ENCODE measurements at places on chromosomes 4 and X. TPM values are rescaled to one million over a fixed set of nuclear protein-coding genes. Genes with fewer than 3 reads are reported as not detected.

HTRA3 gene
- total RNA-seq = 14.4 TPM

MAGEA10 gene
- 0.13 TPM for total RNA-seq

RGN gene
- not detected for total RNA-seq

SEL1L3 gene
- total RNA-seq = 25.1 TPM

NRK gene
- total RNA-seq = not detected

CCKAR gene
- total RNA-seq = not detected

S100G gene
- total RNA-seq = not detected

FAT4 gene
- total RNA-seq = 0.85 TPM

TNIP3 gene
- total RNA-seq = 0.22 TPM

ERVMER34-1 gene
- total RNA-seq = 0.49 TPM

SPARCL1 gene
- not detected for total RNA-seq

MAGEB1 gene
- total RNA-seq = not detected

Data from A549 treated with RU486 at 1 μM for 4 hours (cell line).